ENCODE measurements at places on chromosomes 1 and 21. TPM values are rescaled to one million over a fixed set of nuclear protein-coding genes. Genes with fewer than 3 reads are reported as not detected.

ADAM30 gene
- polyA plus RNA-seq: not detected

MSH4 gene
- polyA plus RNA-seq: 0.16 TPM

KCTD3 gene
- polyA plus RNA-seq: 29.6 TPM

NBPF14 gene
- 18.8 TPM for polyA plus RNA-seq

OR2T1 gene
- polyA plus RNA-seq: not detected

DNAJC28 gene
- 1.4 TPM for polyA plus RNA-seq

KIF17 gene
- polyA plus RNA-seq: 0.45 TPM

G0S2 gene
- polyA plus RNA-seq: 10.5 TPM

UBXN10 gene
- 1.2 TPM for polyA plus RNA-seq

EXTL1 gene
- 0.45 TPM for polyA plus RNA-seq

DMRTA2 gene
- 1.5 TPM for polyA plus RNA-seq

AQP10 gene
- polyA plus RNA-seq: not detected

RGS5 gene
- polyA plus RNA-seq: 7.1 TPM

SLC30A7 gene
- polyA plus RNA-seq: 2.2 TPM

KCNT2 gene
- polyA plus RNA-seq: 0.49 TPM
